ENCODE measurements at places on chromosomes 7 and 10.

DNA sequence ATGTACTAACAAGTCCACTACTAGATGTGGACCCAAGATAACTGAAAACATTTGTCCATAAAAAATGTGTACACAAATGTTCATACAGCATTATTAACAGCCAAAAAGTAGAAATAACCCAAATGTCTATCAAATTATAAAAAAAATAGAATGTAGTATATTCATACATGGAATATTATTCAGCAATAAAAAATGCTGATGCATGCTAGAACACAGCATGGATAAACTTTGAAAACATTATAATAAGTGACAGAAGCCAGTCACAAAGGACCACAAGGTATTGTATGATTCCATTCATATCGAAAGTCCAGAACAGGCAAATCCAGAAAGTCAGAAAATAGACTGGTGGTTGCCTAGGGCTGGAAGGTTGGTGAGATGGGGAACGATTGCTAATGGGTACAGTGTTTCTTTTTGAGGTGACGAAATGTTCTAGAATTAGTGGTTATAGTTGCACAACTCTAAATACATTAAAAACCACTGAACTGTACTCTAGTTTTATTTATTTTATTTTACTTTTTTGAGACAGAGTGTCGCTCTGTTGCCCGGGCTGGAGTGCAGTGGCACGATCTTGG, 43.3 kb upstream of the ANLN start:
- no peak for DNase-seq

- DNase-seq: no peak
Observed at GRCh38 chr10:72024596-72024995, 60.4 kb downstream of the CHST3 start.

DNA sequence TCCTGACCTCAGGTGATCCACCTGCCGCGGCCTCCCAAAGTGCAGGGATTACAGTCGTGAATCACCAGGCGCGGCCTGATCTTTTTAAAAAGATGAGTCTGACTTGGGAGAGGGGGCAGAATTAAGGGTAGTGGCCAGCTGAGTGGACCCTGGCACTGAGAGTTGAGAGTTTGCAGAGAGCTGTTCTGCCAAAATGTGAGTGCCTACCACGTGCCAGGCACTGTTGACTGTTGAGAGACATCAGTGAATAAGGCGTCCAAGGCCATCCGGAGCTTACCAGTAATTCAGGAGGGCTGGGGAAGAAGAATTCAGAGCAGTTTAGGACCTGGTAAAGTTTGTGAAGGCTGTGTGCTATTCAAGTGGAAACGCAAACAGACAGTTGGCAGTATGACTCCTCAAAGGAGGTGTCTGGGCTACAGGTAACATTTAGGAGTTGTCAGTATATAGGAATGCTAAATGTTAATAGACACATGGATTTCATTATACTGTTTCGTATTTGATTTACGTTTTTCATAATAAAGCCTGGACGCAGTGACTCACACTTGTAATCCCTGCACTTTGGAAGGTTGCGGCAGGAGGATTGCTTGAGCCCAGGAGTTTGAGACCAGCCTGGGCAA, 1.5 kb downstream of the NIPSNAP2 start:
- DNase-seq: no peak

DNA sequence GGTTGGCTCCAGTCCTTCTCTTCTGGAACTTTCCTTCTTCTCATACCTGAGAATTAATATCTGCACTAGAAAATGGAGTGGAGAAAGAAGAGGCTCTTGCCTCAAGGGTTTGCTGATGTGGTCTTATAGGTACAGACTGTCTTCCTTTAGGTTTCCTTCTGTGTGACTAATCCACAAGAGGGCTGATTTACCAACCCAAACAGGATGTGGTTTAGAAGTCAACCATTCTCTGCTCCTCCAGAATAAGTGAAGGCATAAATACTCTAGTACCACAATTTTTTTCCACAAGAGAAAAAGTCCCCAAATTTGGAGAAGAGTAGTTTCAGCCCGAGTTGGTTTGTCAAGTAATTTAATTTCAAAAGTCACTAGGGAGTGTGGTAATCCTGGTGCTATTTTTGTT, 85.8 kb downstream of the NRP1 start:
- DNase-seq: no peak

GRCh38 chr10:56351909-56352630, 9.0 kb downstream of the ZWINT start:
- no peak for DNase-seq

GRCh38 chr7:4216016-4216415, 466.1 kb upstream of the FOXK1 start:
- no peak for DNase-seq

DNA sequence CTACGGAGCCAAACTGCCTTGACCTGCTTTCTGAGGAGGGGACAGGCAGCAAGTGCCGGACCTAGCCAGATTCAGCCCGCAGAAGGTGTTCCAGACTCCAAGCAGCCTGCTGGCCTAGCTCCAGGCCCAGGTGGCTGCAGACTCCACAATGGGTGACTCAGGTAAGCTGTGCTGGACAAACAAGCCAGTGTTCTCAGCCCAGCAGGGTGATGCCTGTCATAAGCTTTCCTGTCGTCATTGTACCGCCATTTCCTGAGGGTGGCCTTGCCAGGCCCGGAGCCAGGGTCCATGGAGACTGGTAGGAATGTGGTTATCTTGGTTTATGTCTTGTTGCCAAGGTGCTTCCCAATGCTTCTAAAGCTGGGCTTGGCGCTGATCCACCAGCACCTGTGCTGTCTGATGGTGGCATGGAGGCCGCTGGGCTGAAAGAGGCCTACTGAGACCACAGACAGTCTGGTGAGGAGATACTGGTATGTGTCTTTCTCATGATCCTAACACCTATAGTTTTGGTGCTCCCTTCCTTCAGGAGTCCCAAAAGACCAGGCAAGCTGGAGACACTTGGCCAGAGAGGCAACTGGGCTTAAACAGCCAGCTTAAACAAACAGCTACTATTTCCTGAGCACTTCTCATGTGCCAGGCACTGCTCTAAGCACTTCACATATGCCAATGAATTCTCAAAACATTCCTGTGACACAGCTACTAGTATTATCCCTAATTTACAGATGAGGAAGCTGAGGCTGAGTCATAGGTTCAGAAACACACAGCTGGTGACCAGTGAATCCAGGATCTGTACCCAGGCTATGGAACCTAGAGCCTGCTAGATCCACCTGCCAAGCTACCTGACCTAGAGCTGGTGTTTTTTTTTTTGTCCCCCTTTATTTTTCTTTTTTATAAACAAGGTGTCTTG, 42.0 kb downstream of the ZC3HC1 start:
- no peak for DNase-seq

- DNase-seq: no peak
Observed at GRCh38 chr10:118754229-118754555, 578 bp downstream of the CACUL1 start.

- DNase-seq: no peak
Observed at GRCh38 chr7:151755131-151755801, 121.6 kb downstream of the PRKAG2 start.

GRCh38 chr10:78602201-78602932, 466.4 kb upstream of the ZMIZ1 start:
- no peak for DNase-seq

DNA sequence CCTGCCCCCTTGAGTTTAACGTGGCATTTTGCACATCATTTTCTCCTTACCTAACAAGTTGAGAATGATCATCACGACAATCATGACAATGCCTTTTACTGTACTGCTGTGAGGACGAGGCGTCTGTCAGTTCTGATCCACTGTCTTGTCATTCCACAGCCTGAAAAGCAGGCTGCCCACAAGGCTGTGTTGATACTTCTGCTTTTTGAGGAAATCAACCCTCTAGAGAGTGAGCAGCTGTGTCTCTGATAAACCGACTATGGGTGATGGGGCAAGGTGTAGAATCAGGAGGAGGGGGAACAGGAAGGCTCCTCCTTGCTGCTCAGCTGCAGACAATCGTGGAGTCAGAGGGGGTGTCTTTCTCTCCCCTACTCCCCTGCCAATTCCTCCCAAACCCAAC, 30.6 kb upstream of the C10orf120 start:
- DNase-seq: no peak

DNA sequence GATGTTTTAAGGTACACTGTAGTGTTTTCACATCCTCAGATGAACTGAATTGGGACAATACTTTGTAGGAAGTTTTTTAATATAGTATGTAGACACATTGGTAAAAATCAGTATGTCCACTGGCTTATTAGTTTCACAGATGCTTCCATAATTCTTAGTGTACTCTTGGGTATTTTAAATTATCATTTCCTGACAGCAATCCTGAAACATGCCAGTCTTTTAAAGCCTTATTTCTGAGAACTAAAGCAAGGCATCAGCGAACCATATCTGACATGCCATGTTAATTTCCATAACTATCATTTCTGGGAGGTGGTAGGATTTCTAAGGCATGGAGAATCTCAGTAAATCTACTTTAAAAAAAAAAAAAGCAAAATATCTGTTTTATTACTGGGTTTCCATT, 266.4 kb downstream of the ADK start:
- no peak for DNase-seq

DNA sequence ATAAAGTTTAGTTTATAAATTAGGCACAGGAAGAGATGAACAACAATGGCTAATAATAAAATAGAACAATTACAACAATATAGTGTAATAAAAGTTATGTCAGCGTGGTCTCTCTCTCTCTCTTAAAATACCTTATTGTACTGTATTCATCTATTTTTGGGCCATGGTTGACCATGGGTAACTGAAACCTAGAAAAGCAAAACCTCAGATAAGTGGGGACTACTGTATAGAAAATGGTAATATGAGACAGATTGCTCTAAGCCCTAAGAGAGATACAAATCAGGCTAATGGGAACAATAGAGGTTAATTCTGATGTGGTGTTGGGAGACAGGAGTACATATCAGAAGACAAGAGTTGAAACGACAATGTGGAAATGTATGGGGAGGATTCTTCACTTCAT, 86.2 kb downstream of the ZNF365 start:
- no peak for DNase-seq

- no peak for DNase-seq
Observed at GRCh38 chr7:143900230-143900766, 1.7 kb downstream of the TCAF1 start.

GRCh38 chr7:151114151-151115090, 28.1 kb downstream of the AGAP3 start:
- no peak for DNase-seq
